ENCODE measurements at places on chromosomes 6 and 20.

- DNase-seq = no peak
These were observed 78.5 kb upstream of the SIRPA start for GRCh38 chr20:1816384-1817381.

DNA sequence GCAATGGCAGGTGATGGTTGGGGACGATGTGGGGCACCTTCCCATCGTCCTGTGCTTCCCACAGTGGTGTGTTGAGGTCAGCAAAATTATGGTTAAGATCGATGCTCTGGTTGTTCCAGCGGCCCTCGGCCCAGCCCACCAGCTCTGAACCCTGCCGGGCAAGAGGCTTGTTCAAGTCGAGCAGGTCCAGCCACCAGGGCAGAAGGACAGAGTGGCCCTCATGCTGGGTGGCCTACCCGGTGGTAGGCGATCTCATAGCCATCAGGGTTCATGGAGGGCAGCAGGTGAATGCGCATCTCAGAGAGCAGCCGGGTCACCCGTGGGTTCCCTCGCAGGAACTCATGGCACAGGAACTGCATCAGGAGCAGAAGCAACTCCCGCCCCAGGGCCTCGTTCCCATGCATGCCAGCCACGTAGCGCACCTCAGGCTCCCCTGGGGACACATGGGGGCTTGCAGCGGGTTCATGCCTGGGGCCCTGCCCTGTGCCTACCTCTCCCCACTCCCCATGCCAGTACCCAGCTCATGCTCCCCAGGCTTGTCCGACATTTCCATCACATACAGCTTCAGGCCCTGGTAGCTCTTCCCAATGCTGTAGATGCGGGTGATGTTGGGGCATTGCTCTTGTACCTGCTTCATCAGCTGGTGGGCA is 4.3 kb downstream of the CPXM1 start:
- no peak for DNase-seq

- DNase-seq = no peak
These were observed 388.0 kb downstream of the GJA1 start for GRCh38 chr6:121823437-121823851.

- no peak for DNase-seq
These were observed 70.2 kb downstream of the RCAN2 start for GRCh38 chr6:46420921-46421638.

- DNase-seq = no peak
These were observed 4.3 kb downstream of the MMP24OS start for GRCh38 chr20:35273449-35274171.

DNA sequence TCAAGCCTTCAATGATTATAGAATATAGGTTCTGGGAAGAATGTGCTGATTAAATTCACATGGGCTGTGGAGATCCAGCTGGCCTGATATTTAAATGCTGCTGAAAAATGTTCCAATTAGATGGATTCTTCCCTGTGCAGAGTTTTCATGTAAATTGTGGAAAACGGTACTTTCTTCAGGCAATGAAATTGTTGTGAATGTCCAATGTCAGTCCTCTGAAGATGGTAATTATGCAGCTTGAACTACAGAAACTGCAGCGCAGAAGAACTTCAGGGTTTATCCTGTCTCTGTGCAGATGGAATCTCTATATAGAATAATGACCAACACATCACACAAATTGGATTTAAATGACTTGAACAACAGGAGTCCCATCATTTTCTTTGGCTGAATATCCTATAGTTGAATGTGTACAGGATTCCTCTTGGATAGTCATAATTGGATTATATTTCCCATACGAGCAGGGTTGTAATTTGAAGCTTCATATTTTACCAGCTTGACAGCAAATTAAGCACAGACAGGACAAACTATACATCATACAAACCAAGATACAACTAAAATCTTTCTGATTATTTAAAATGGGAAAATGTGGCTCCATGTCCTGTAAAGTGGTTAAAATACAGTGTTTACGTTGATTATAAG is 82.3 kb downstream of the CAP2 start:
- DNase-seq = no peak

DNA sequence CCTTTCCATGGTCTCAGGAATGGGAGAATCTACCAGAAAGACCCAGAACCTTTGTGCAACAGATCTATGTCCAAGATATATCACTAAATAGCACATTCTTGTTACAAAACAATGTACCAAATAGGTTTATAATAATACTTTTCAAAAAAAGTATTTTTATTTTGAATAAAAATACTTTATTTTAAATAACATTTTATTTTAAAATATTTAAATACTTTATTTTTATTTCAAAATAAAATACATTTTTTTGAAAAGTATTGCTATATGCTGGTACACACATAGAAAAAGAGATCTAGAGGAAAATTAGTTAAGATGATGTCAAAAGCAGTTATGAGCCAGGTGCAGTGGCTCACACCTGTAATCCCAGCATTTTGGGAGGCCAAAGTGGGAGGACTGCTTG is 16.8 kb upstream of the RALY start:
- DNase-seq = no peak

GRCh38 chr6:41399424-41399823 is 64.0 kb downstream of the NCR2 start:
- no peak for DNase-seq

GRCh38 chr6:49923826-49924225 is 40.1 kb downstream of the DEFB114 start:
- DNase-seq = no peak

- DNase-seq = no peak
These were observed 54.5 kb downstream of the IPCEF1 start for GRCh38 chr6:154301839-154302752.

GRCh38 chr20:40770564-40771307 is 81.7 kb upstream of the MAFB start:
- no peak for DNase-seq

DNA sequence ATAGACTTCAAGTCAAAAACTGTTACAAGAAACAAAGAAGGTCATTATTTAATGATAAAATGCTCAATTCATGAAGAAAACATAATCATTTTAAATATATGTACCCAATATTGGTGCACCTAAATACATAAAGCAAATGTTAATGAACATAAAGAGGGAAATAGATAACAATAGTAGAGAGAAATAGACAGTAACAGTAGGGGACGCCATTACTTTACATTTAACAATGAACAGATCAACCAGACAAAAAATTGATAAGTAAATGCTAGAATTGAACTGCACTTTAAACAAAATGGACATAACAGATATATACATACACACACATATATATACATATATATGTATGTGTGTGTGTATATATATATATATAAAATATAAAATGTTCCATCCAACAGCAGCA is 37.4 kb downstream of the IL22RA2 start:
- no peak for DNase-seq

- DNase-seq = no peak
These were observed 12.7 kb downstream of the GCLC start for GRCh38 chr6:53532061-53532797.

DNA sequence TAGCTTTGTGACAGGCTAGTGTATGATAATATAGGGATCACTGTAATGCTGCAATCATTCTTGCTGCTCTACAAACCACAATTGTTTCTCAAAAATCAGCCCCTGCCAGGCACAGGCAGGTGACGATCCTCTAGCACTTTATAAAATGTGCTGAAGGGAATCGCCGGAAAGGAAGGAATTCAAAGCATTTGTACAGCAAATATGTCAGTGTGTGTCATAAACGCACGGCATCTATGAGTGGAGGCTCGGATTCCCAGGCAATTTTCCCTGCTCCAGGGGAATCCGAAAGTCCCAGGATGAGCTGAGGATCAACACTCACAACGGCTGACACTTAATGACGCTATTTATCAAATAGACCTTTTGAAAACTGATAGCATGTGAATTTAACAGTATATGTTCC is 1.4 kb downstream of the PHACTR1 start:
- no peak for DNase-seq

DNA sequence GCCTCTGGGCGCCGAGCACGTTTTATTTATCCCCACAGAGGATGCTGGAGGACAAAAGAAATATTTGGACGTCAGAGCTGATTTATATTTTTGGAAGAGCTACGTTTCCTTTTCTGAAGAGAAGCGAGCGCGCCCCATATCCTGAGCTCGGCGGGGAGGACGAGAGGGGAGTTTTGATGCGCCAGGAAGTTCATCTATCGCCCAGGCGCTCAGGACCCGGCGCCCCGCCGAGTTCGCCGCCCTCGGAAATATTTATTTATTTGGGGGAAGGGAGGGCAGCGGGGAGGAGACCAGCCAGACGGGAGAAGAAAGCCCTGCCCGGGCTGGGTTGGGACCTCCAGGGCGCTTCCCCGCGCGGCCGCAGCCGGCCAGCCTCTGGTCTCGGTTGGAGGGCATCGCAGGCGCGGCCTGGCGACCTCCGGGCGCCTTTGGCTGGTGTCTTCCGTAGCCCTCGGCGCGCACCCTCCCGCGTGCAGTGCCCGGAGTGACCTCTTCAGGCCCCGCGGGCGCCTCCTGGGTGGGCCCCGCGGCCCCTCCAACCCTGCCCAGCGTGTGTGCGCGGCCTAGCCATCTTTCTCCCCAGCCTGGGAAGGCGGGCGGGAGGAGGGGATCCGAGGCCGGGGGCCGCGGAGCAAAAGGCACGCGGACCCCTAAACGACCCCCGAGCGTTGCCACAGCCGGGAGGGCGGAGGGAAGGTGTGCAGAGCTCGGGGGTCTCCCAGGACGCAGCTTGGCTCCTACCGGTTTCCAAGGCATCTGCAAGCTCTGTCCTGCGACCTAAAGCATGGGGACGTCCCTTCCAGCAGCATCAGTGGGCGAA is 5.4 kb upstream of the FOXF2 start:
- DNase-seq = no peak

- no peak for DNase-seq
These were observed 63.4 kb upstream of the MAP3K7 start for GRCh38 chr6:90650041-90650940.

- no peak for DNase-seq
These were observed 8.5 kb upstream of the C6orf141 start for GRCh38 chr6:49541936-49542335.

- DNase-seq = no peak
These were observed 85.9 kb downstream of the ADTRP start for GRCh38 chr6:11692451-11693376.

- DNase-seq = no peak
These were observed 55.1 kb upstream of the ISM1 start for GRCh38 chr20:13166011-13166410.

- peak; percentile 89 for DNase-seq
These were observed at the start of gene HMGA1 for GRCh38 chr6:34236443-34237315. HMGA1 (plus strand) TSS chr6:34236873; CDS start chr6:34240781, 3,908 bp downstream.

DNA sequence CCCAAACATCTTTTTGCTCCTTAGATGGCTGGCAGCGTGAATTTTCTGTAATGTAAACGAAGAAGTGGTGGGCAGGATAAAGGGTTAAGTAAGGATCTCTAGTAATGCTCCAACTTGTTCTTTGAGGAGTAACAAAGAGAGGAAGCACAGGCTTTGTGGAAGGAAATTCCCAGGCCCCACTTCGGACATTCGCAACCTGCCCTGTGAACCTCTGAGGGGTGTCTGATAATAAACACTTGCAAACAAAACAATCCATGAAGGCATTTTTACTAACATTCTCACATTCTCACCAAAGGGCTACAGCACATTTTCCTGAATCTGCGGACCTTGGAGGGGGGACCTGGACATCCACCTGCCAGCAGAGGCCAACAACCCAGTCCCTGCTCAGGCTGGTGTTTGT is 25.8 kb upstream of the ADGRF5 start:
- DNase-seq = no peak

DNA sequence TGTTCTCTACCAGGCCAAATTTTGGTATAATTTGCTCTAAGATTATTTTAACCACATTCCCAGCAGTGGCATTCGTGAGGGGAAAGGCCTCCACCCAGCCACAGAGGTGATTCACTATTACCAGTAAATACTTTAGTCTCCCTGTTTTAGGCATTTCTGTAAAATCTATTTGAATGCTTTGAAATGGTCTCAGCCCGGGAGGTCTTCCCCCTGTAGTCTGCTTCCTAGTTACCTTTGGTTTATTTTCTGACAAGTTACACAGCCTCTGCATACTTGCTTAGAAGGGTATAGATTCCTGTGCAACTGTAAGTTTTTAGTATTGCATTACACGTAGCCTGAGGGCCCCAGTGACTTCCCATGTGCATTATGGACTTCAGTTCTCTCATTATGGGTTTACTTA is 248.7 kb downstream of the C6orf118 start:
- no peak for DNase-seq

DNA sequence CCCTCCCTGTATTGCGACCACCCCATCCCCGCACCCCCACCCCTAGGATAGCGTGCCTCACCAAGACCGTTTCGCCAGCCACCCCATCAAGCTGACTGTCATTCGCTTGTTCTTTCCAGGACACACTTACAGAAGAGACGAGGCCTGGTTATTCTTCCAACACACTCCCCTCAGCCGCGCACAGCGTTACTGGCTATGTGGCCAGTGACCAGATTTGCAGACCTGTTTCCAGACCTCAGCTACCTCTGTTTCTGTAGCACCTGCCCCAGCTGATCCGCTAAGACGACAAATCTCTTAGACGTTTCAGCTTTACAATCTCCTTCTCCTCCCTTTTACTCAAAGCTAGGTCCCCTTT is 26.1 kb downstream of the HLA-F start:
- no peak for DNase-seq

DNA sequence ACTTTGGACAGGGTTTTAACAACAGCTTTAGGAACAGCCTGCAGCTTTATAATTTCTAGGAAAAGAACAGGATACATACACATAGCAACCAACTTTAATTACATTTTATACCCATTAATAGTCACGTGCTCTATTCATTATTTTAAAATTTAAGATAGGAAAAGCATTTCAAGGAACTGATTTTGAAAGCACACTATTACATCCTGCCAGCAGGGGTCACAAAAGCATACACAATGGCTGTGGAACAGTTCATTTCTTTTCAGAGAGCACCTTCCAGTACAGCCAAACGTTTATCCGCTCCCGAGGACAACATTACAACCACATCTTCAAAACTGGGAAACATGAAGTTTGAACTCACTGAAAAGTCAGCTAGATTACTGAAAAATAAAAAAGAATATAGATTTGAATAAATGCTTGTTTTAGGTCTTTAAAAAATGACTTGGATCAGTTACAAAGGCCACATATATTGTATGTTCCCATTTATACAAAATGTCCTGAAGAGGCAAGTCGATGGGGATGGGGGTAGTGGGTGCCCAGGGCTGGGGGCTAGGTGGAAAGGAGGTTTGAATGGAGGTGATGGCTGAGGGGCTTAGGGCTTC is 104.6 kb upstream of the EXOC2 start:
- peak; percentile 3 for DNase-seq
